ENCODE measurements at places on chromosomes 5 and 9.

DNA sequence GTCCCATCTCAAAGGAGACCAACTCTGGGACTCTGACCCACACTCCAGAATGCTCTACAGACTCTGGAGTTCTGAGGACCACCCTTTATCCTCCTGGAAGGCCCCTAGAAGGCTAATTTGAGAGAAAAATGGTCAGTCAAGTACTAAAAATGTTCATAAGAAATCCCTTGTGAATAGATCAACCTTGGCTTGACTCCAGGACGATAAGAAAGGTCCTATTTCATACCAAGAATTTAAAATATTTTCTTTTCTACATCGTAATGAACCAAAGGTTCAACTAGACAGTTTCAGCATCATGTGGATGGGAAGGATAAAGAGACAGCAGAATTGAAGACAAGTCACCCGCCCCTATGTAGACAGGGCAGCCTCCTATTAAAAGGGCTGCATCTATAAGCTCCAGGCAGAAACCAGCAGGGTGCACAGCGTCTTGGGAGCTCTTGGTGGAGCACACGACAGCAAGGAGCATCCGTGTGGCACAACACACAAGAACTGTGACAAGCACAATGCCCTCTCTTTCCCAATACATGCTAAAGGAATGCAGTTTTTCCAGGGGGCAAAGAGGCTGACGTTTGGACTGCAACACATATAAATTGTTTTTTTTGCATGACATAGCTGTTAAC lies 38.3 kb downstream of the RASEF start:
- no peak for DNase-seq

DNA sequence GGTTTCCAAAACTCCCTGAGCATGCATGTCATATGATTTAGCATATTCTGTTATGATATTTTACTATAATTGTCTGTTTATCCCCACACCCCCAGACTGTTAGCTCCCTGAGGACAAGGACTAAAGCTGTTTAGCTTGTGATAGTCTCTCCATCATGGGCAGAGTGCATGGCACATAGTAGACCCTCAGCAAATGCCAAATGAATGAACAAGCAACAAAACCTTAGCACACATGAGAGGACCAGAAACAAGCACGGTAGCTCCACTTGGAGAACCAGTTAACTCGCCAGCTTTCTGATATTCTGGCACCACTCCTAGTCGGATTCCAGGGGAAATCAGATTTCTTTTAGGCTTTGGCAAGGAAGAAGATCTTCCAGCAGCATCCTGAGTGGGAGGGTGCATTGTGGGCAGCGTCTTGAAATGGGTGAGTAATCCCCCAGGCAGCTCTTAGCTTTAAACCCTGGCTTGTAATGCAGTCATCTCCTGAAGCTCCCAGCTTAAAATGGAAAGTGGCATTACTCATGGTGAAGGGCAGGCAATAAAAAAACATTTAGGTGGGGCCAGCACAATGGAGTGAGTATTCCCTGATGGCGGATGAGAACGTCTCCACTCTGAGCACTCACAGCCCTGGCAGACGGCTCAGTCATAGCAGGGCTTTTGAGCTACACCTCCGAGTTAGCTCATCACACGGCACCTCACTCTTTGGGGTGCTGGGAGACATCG lies 41.1 kb downstream of the FGF1 start:
- DNase-seq, result no peak

DNA sequence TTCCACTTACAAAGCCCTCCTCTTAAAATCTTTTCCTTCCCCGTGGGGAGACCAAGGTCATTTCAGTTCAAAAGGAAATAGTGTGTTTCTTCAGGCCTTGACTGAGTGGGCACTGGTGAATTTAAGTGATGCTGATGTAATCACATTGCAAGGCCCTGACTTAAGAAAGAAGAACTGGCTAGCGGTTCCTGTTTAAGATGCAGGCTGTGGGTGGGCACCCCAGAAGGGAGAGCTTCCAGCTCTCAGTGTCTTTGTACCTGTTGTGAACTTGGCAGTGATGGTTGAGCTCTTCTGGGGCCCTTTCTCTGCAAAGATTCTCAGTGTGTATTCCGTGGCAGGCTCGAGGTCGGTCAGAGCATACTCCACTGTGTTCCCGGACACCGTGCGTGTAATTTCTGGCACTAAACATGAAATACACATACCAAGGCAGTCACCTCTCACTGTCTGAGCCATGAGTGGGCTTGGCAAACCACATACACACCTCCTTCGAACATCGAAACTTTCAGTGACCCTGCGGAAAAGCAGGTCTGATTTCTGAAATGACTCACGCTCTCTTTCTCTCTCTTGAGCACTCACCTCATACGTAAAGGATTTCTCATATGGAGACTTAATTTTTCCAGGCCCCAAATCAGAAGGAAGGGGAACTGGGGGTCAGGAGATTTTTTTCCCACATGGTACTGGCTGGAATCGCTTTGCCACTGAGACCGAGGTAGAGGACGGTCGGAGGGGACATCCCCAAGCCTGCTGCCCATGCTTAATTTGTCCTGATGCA lies 81.9 kb downstream of the TNC start:
- peak; percentile 47 for DNase-seq

GRCh38 chr5:57841676-57842363 lies 359.2 kb upstream of the ACTBL2 start:
- DNase-seq, result no peak

DNA sequence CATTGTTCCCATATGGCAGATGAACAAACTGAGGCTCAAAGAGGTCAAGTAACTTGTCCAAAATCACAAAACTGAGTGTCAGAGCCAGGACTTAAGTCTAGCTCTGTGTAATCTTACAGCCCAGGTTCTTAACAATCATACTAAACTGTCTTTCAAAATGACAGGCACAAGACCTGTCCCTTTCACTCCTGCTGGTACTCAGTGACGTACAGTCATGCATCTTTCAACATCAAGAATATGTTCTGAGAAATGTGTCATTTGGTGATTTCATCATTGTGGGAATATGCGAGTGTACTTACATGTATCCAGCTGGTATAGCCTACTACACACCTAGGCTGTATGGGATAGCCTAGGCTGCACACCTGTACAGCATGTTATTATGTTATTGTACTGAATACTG lies 646.8 kb upstream of the WWC1 start:
- DNase-seq, result no peak

- DNase-seq, result no peak
Measured at GRCh38 chr5:137283801-137284200, 215.3 kb downstream of the SPOCK1 start.

All from hematopoietic multipotent progenitor cell treated with erythropoietin and hydrocortisone succinate and interleukin-3 and kit ligand, for 4 days (in vitro differentiated cells).